Vagina (tissue), 2 donors: ENCODE measurements at places on chromosomes 7 and 10.

- no peaks in the 10 kb centered on the region for H3K36me3 ChIP-seq
- no peaks in the 10 kb centered on the region for H3K27me3 ChIP-seq
- no peak overlapping the region for H3K4me3 ChIP-seq
- no peak overlapping the region for H3K27ac ChIP-seq
Measured at GRCh38 chr10:3830946-3831345, 45.9 kb upstream of the KLF6 start.

- H3K27ac ChIP-seq: no peak overlapping the region
- no peak for DNase-seq
- no peak overlapping the region for H3K4me3 ChIP-seq
- H3K36me3 ChIP-seq: no peaks in the 10 kb centered on the region
Measured at GRCh38 chr10:3099291-3100092, 32.1 kb downstream of the PFKP start.

DNA sequence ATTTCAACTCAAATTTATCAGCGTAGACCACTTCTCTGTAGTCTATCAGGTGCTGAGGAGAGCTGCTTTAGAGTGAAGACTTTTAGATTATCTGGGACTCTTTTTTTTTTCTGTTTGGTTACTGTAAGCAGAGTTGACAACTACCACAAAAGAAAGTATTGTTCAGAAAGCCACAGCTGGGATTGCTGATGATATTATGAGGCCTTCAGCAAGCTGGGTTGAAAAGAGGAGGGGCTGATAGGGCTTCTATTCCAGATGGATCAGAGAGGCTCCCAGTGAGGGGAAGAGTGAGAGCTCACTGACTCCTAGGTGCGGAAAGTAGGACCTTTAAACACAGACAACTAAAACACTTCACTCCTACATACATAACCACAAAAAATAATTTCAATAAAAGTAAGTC lies 188.5 kb upstream of the FERD3L start:
- H3K4me3 ChIP-seq: no peak overlapping the region
- no peak for DNase-seq
- H3K27ac ChIP-seq: no peak overlapping the region
- no peaks in the 10 kb centered on the region for H3K27me3 ChIP-seq

DNA sequence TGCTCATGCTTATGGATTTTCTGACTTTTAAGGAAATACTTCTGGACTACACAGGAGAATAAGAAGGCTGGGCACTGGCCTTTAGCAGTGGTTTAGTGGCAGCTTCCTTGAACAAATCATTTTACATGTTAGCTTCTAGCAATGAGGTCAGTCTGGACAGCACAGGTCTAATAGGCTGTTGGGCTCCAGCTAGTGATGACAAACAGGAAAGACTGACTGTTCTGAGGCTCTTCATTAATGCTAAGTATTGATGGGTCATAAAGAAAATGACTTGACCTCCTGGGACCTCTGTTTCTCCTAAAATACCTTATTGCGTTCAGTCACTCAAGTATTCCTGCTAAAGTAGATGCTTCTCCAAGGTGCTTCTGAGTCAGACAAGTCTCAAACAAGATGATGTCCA lies 4.9 kb upstream of the RHOBTB1 start:
- H3K36me3 ChIP-seq: no peaks in the 10 kb centered on the region
- H3K27ac ChIP-seq: no peak overlapping the region
- no peaks in the 10 kb centered on the region for H3K27me3 ChIP-seq
- peaks cover 8% of the 10 kb centered on the region for H3K4me1 ChIP-seq
- DNase-seq: no peak

- H3K27ac ChIP-seq: no peak overlapping the region
- no peak for DNase-seq
- peaks cover 17% of the 10 kb centered on the region for H3K4me1 ChIP-seq
- H3K4me3 ChIP-seq: no peak overlapping the region
Measured at GRCh38 chr7:124029396-124030188, 3.3 kb downstream of the TMEM229A start.

DNA sequence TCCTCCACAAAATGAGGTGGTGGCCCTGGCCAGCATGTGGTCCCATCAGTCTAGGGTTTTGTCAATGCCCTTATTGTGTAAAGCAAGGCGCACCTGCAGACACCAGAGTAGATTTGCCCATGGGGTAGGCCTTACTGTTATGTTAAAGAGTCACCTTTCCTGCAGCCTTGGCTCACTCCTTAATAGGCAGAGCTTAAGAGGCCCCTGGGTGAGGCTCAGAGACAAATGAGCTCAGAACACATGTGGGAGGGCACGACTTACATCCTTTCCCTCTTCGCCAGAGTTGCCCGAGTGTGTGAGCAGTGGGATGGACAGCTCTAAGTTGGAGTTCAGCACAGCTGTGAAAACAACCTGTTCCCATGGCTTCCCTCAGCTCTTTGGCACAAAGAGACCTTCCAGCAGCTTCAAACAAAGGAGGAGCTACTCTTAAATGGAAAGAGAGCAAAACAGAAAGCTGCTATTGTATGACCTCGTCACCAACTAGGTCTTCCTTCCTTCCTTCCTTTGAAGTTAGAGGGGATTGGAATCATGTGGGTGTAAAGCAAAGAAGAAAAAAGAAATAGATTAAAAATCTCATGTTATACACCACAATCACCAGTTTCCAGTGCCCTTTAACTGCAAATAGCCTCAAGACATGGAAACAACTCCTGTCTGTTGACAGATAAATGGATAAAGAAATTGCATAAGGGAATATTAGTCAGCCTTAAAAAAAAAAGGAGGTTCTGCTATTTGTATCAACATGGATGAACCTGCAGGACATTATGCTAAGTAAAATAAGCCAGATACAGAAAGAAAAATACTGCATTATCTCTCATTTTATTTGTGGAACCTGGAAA lies 11.9 kb upstream of the XPNPEP1 start:
- peaks cover 16% of the 10 kb centered on the region for H3K4me1 ChIP-seq
- H3K4me3 ChIP-seq: no peak overlapping the region
- no peaks in the 10 kb centered on the region for H3K27me3 ChIP-seq

DNA sequence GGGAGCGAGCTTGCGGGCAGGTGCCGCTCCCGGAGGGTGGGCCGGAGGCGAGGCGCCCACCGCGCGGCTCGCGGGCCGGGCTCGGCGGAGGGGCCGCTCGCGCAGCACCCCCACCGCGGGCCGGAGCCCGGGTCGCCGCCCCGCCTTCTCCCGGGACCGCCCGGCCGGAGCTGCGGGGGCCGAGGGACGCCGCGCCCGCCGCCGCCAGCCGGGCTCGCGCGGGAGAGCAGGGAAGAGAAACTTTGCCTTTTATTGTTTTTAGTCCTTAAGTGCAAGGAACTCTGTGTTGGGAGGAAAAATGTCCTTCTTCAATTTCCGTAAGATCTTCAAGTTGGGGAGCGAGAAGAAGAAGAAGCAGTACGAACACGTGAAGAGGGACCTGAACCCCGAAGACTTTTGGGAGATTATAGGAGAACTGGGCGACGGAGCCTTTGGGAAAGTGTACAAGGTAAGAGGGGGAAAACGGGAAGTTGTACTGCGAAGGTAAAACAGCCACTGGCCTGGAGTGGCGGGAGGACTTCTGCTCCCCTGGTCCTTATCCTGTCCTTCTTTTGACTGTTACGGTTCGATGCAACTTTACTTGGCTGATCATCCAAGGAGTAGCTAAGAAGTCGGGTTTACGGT lies 620 bp downstream of the SLK start:
- H3K4me3 ChIP-seq: peak overlapping the region; percentile 96

- H3K36me3 ChIP-seq: peaks cover 5% of the 10 kb centered on the region
- no peaks in the 10 kb centered on the region for H3K27me3 ChIP-seq
- no peak overlapping the region for H3K27ac ChIP-seq
- no peaks in the 10 kb centered on the region for H3K4me1 ChIP-seq
Measured at GRCh38 chr10:11853468-11853867, 30.3 kb downstream of the PROSER2 start.

DNA sequence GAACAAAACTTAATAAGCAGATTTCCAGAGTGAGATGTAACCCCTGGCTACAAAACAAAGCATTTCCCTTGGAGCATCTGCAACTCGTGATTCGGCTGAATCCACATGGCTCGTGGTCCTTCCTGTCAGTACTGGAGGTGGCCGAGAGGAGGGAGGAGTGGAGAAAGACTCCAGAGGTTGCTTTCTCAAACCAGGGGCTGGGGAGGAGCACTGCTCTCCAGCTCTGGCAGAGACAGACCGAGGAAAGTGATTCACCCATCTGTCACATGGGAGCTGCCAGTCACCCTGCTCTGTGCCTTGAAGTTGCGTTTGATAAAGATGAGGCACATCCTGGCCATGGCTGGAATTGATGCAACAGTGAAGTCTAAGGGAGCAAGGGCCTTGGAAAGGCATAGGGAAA lies 72.7 kb downstream of the COL13A1 start:
- no peak for DNase-seq
- peak overlapping the region; percentile 52 for H3K27ac ChIP-seq
- no peaks in the 10 kb centered on the region for H3K27me3 ChIP-seq
- peaks cover 27% of the 10 kb centered on the region for H3K4me1 ChIP-seq

DNA sequence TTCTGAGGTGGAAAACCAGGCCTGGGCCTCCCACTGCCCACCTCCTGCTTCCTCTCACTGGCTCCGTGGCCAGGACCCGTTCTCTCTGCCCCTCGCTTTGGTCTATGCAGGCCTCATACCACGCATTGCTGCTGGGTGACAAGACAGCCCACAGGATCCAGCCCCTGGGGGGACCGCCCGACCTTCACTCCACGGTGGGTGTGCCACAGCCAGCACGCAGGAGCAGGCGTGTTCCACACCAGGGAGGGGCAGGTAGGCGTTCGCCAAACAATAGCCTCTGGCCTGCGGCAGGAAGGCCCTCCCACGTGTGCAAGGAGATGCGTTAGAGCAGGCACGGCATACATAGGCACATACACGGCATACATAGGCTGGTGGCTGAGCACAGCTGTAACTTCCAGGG lies 233.4 kb downstream of the WDR37 start:
- H3K4me3 ChIP-seq: no peak overlapping the region
- H3K36me3 ChIP-seq: no peaks in the 10 kb centered on the region
- DNase-seq: no peak
- H3K27ac ChIP-seq: no peak overlapping the region

- H3K27ac ChIP-seq: no peak overlapping the region
- no peak for DNase-seq
- H3K36me3 ChIP-seq: no peaks in the 10 kb centered on the region
- H3K4me3 ChIP-seq: no peak overlapping the region
- no peaks in the 10 kb centered on the region for H3K27me3 ChIP-seq
- peaks cover 4% of the 10 kb centered on the region for H3K4me1 ChIP-seq
Measured at GRCh38 chr10:43122826-43123225, 15.4 kb upstream of the CSGALNACT2 start.
